Stimulated activated naive CD4-positive, alpha-beta T cell (primary cell): ENCODE measurements at places on chromosomes 12 and 14.
A peak's percentile ranks its signal among the peaks of the same experiment; 100 is the strongest.

GRCh38 chr14:74941676-74942097 lies 13.7 kb downstream of the PGF start:
- peak; percentile 51 for DNase-seq

DNA sequence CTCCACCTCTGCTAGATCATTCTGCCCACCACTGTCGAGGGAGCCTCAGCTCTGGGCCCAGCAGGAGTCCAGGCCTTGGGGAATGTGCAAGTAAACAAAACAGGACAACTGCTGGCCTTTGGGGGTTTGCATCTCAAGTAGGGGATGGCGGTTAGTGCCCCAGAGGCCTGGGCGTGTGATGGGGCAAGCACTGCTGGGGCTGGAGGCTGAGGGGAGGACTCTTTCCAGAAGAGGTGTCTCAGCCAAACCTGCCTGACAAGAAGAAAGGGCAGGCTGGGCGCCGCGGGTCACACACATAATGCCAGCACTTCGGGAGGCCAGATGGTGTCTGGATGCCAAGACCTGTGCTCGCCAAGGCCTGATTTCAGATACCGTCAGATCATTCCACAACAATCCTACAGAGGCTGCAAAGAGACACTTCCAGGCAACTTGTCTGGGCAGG lies 8.6 kb upstream of the ALDH2 start:
- no peak for DNase-seq

DNA sequence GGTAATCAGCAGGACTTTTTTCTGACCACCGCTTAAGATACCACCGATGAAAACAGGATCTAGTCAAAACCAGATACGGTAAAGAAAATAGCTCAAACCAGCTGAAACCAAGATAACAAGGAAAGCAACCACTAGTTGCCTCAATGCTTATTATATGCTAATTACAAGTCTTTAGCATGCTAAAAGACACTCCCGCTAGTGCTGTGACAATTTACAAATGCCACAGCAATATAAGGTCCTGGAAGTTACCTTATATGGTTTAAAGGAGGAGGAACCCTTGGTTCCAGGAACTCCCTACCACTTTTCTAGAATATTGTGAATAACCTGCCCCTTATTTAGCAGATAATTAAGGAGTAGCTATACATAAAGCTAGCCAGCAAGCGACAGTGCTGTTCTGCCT lies 976.4 kb upstream of the SEL1L start:
- no peak for DNase-seq

DNA sequence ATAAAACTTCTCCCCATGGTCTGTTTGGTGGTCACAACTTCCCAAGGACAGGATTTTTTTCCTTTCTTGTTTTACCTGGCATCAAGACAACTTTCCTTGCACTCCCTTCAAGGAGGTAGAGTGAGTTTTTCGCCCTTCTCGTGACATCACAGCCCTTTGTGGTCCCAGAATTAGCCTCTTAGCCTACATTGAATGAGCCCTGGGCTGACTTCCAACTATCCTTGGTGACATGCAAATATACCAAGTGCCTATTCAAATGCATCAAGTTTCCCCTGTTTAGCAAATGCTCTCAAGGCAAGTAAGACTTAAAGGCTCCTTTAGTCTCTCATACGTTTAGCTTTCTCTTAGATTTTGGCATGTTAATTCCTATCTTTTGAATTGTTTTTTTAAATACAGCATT lies 36.6 kb downstream of the TC2N start:
- DNase-seq: no peak

GRCh38 chr12:101591781-101592180 lies 3.0 kb upstream of the MYBPC1 start:
- DNase-seq: no peak

- no peak for DNase-seq
Measured at GRCh38 chr14:38253676-38254075, 2.2 kb downstream of the CLEC14A start.

DNA sequence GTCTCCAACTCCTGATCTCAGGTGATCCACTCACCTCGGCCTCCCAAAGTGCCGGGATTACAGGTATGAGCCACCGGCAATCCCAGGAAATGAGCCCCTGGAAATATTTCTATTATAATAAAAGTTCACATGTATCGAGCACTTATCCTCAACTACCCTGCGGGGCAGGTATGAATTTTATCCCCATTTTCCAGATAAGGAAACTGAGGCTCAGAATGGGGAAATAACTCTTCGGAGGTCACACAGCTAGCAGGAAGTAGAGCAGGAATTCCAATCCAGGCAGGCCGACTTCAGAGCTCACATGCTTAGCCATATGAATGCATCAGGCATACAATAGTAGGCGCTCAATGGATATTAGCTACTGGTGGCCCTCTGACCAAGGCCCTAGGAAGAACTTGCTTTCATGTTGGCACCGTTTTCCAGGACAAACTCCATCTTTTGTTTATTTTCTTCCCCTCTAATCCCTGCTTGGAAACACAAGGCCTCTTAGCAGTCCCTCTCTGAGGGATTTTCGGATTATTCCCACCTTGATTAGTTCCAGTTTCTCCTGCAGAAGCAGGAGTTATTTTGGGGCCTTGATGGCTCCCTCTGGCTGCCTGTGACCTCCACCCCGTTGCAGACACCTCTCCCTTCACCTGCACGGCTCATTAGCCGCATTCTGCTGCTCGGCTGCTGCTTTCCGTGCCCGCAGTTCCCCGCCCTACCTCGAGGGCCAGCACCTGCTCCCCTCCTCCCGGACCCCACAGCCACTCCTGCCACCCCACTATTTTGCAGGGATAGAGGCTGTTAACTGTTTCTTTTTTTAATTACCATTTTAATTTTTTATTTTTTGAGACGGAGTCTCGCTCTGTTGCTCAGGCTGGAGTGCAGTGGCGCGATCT lies 18.7 kb upstream of the POP5 start:
- DNase-seq: no peak

GRCh38 chr12:124696693-124697476 lies 129.5 kb upstream of the NCOR2 start:
- DNase-seq: no peak

GRCh38 chr12:109630815-109631214 lies 57.2 kb downstream of the MVK start:
- DNase-seq: no peak

DNA sequence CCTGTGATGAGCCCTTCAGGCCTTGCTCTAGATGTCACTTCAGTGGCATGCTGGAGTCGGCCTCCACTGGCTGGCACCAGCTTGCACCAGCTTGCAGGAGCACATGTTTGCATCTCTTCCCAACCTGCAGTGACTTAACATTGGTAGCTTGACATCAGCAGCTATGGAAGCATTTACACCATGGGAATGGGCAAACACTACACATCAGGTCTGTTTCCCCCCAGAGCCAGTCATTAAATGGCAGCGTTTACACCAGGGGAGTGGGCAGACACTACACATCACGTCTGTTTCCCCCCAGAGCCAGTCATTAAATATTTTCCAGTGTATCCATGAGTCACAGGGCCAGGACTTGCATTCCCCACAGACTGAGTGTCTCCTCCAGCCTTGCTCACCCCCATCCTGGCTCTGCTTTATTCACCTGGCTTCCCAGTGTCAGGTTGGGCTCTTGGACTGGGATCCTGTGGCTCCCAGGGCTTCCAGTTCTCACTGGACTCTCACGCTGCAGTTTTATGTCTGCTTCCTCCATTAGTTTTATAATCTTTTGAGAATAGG lies 51.6 kb upstream of the VRK1 start:
- DNase-seq: no peak

- DNase-seq: no peak
Measured at GRCh38 chr12:120239776-120240494, 25.6 kb downstream of the PXN start.

- DNase-seq: no peak
Measured at GRCh38 chr12:101594700-101595099, at the start of gene MYBPC1. Gene MYBPC1 (plus strand): TSS chr12:101594971. CDS start chr12:101595071, 100 bp downstream.

DNA sequence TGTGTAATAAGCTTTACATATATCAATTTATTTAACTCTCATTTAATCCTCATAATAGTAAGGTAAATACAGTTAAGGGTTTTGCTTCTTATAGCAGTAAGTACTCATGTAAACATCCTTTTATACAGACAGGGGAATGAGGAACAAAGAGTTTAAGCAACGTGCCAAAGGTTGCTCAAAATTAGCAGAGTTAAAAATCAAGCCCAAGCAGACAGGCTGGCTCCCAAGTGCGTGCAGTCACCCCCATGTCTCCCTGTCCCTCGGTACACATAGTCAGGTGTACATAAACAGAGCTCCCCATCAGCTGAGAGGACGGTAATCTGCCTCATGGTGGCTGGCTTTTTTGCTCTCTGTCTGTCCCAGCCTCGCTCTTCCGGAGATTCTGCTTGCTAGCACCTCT lies 126.4 kb downstream of the DERA start:
- no peak for DNase-seq

DNA sequence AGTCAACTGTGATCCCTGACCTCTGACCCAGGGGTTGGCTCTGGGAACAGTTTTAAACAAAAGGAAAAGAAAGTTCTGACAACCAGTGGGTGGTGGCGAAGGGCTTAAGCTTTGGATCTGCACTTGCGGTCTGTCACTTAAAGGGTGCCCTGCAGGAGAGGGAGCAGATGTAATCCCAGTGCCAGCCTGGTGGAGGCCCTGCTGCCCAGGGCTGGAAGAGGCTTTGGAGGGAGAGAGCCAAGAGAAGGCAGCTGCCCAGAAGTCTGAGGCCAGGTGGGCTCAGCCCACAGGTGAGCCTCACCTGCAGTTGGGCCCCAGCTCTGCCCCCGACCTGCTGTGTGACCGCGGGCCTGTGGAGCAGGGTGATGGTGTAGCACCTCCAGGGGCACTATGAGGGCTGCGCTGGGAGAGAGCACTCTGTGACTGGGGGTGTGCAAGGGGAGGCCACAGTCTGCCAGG lies 19.1 kb downstream of the SH2B3 start:
- no peak for DNase-seq

- peak; percentile 37 for DNase-seq
Measured at GRCh38 chr12:50637870-50638481, 125.9 kb upstream of the ATF1 start.

DNA sequence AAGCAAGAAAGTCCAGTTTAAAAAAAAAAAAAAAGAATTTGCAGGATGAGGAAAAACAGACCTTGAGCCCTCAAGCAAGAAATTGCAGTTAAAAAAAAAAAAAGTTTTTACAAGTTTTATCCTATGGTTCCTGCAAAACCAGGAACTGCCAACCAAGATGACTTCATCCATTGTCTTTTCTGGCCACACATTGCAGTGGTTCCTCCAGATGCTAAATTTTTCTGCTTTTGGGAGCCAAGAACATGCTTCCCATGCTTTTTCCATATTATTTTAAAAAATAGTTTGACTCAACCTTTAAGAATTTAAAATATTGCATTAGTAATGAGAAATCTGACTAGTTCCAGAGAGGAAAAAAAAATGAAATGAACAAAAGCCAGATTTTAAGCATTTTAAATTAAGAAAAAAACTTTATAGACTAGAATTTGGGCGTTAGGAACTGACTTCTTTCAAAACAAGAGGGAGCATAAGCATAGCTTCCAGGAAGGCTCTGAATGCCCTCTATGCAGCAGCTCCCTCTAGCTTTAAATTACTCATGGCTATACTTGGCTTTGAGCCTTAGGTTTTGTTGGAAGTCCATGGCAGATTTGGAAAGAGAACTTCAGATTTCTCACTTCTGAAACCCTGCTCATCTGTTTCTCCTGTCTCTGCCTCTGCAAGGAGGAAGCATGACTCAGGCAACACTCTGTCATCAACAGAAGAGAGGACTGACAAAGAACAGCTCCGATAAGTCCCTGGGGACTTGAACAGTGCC lies 124.5 kb downstream of the GPR65 start:
- DNase-seq: no peak

DNA sequence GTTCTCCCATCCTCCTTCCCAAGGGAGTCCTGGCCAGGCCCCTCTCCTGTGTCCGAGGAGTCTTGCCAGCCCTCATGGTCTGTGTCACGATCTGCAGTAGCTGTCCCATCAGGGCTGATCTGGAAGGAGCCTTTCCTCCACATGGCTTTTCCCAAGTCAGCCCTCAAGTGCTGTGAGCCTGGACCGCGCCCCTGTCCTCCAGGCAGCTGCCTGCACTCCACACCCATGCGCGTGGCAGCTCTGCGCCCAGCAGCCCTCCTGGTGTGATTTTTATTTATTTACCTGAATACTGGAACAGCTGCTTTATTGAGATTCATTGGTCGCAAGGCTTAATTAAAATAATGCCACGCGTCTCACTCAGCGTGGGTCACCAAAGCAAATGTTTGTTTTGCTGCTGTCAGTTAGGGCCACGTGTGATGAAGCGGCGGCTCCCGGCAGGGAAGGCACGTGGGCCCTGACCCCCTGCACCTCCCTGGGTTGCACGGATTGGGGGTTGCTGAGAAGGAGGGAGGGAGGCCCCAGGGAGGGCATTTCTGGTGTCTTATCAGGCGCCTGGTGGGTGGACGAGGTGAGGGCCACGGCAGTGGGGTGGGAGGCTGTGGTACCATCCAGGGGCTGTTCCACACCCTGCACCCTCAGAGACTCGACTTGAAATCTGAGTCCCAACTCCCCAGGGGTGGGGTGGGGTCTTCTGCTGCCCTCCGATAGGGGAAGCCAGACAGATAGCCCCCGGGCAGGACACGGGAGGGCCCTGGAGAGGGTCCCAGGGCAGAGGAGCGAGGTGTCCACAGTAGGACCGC lies 206.3 kb upstream of the C14orf180 start:
- no peak for DNase-seq
